H1 (cell line): ENCODE measurements at places on chromosomes 1 and 21. TPM values are rescaled to one million over a fixed set of nuclear protein-coding genes. Genes with fewer than 3 reads are reported as not detected.

- DNase-seq = peak; percentile 51
- H3K4me3 ChIP-seq = no peak overlapping the region
- H3K27me3 ChIP-seq = no peaks in the 10 kb centered on the region
- peaks cover 7% of the 10 kb centered on the region; the same call in 1 of the 2 replicates for H3K4me1 ChIP-seq
Observed at GRCh38 chr1:218494449-218494852, 149.3 kb downstream of the TGFB2 start.

DNA sequence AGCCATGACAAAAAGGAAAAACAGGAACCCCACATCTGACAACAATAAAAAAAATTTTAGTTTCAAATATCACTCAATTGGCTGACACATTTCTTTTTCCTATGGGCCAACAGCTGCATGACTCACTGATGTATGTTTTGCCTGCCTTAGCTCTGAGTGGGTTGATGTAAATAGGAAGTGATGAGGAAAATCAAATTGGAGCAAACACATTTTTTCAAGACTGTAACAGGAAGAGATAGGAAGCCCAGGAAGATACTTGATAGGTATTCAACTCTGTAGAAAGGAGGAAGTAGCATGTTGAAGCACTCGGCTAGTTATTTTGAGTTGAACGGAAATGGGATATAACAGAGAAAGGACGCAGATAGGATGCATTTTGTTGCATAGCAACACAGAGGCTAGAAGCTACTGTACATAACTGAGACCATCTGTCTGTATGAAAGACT is 168.0 kb upstream of the NR5A2 start:
- no peaks in the 10 kb centered on the region for H3K4me1 ChIP-seq
- H3K4me3 ChIP-seq = no peak overlapping the region
- H3K36me3 ChIP-seq = no peaks in the 10 kb centered on the region

- no peak for DNase-seq
- H3K4me1 ChIP-seq = no peaks in the 10 kb centered on the region
- H3K36me3 ChIP-seq = no peaks in the 10 kb centered on the region
- H3K27me3 ChIP-seq = no peaks in the 10 kb centered on the region
- H3K27ac ChIP-seq = no peak overlapping the region
- H3K4me3 ChIP-seq = no peak overlapping the region
Observed at GRCh38 chr1:213782941-213783672, 204.7 kb upstream of the PROX1 start.

GRCh38 chr21:24941316-24942185 is 665.7 kb downstream of the MRPL39 start:
- H3K36me3 ChIP-seq = no peaks in the 10 kb centered on the region
- peaks cover 4% of the 10 kb centered on the region for H3K4me1 ChIP-seq
- peak overlapping the region; percentile 13; the same call in 1 of the 2 replicates for H3K4me3 ChIP-seq
- DNase-seq = no peak
- no peak overlapping the region for H3K27ac ChIP-seq

- no peak overlapping the region for H3K27ac ChIP-seq
- H3K27me3 ChIP-seq = no peaks in the 10 kb centered on the region
- no peaks in the 10 kb centered on the region for H3K4me1 ChIP-seq
- no peaks in the 10 kb centered on the region for H3K36me3 ChIP-seq
- no peak overlapping the region for H3K4me3 ChIP-seq
Observed at GRCh38 chr1:26009796-26010447, 11.7 kb upstream of the EXTL1 start.

DNA sequence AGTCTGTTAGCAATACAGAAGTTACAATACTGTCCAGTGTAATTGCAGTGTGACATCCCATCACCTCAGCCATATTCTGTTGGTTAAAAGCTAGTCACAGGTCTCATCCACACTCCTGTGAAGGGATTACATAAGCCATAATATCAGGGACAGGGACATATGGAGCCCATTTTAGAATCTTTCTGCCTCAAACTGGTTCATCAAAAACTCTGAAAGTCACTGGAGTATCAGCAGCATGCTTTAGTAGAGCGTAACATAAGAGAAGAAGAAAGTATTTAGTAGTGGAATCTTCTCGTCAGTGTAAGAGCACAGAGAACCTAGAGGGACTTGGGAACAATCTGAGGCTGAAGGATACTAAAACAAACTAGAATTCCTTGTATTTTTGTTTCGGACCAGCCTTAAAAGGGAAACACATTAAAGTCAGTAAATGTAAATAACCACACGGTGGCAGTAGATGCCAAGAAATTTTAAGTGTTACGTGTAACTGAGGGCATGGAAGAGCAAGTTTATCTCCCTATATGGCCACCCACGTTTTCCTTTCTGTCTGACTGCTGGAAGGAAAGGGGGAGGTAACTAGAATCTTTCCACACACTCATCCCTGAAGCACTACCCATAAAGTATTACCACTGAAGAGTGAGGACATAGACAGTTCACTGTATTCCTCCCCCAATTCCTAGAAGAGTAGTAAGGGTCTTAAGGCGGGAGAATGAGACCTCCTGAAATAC is 41.6 kb upstream of the AGL start:
- H3K27me3 ChIP-seq = no peaks in the 10 kb centered on the region
- H3K36me3 ChIP-seq = no peaks in the 10 kb centered on the region
- peak; percentile 9 for DNase-seq
- no peaks in the 10 kb centered on the region for H3K4me1 ChIP-seq
- H3K27ac ChIP-seq = no peak overlapping the region

- peak overlapping the region; percentile 77 for H3K4me3 ChIP-seq
- H3K27me3 ChIP-seq = no peaks in the 10 kb centered on the region
- no peak for DNase-seq
- H3K36me3 ChIP-seq = peaks cover 5% of the 10 kb centered on the region
- H3K27ac ChIP-seq = no peak overlapping the region
Observed at GRCh38 chr1:6625584-6626149, 999 bp downstream of the THAP3 start.

GRCh38 chr1:23845163-23845562 is 19.9 kb upstream of the HMGCL start:
- no peak overlapping the region for H3K4me3 ChIP-seq
- no peaks in the 10 kb centered on the region for H3K4me1 ChIP-seq
- no peaks in the 10 kb centered on the region; the same call in 1 of the 2 replicates for H3K36me3 ChIP-seq
- no peak for DNase-seq
- H3K27me3 ChIP-seq = no peaks in the 10 kb centered on the region; the same call in 1 of the 2 replicates

DNA sequence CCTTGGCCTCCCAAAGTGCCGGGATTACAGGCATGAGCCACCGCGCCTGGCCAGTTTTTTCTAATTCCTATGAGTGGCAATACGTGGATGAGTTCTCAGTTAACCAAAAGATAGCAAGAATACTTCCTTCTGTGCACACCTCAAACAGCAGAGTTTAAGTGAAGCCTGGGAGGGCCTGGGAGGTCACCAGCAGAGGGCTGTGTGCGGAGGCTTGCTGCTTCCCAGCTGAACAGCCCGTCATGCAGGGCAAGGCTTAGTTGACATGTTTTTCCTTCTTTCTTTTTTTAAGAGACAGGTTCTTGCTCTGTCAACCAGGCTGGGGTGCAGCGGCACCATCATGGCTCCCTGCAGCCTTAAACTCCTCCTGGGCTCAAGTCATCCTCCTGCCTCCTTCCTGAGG is 17.8 kb downstream of the GNG4 start:
- H3K4me3 ChIP-seq = no peak overlapping the region
- H3K27ac ChIP-seq = no peak overlapping the region
- no peaks in the 10 kb centered on the region for H3K27me3 ChIP-seq
- DNase-seq = no peak
- H3K4me1 ChIP-seq = peaks cover 11% of the 10 kb centered on the region; the same call in 1 of the 2 replicates

GRCh38 chr1:55718758-55719671 is 503.9 kb upstream of the USP24 start:
- H3K27me3 ChIP-seq = no peaks in the 10 kb centered on the region
- 0 out of 2 replicates have a peak, but pooled peaks cover 2% of the 10 kb centered on the region for H3K36me3 ChIP-seq
- no peak overlapping the region for H3K4me3 ChIP-seq
- H3K27ac ChIP-seq = no peak overlapping the region

- peaks cover 4% of the 10 kb centered on the region for H3K4me1 ChIP-seq
- H3K27me3 ChIP-seq = no peaks in the 10 kb centered on the region
- no peak for DNase-seq
Observed at GRCh38 chr21:44005593-44005992, 6.5 kb upstream of the TRAPPC10 start.

GRCh38 chr1:27111626-27112573 is 43.0 kb downstream of the SLC9A1 start:
- no peak for DNase-seq
- no peak overlapping the region for H3K4me3 ChIP-seq
- H3K27ac ChIP-seq = no peak overlapping the region
- no peaks in the 10 kb centered on the region for H3K36me3 ChIP-seq
- no peaks in the 10 kb centered on the region for H3K4me1 ChIP-seq
- no peaks in the 10 kb centered on the region for H3K27me3 ChIP-seq

DNA sequence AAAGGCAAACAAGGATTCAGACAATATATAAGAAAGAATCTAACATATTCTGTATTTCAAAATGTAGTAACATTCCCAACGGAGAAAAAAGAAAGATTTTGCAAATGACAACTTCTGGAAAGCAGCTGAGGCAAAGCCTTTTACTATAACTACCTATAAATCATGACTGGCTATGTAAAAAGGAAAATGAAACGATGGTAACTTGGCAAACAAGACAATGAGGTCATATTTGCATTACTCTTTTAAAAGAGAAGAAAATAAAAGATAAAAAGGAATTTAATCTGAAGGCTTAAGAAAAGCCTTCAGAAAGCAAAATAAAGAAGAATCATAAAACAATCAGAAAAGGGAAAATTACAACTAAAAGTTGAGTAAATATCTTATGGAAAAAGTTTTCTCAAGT is 25.1 kb upstream of the ASPM start:
- no peaks in the 10 kb centered on the region for H3K4me1 ChIP-seq
- no peak for DNase-seq
- H3K27me3 ChIP-seq = no peaks in the 10 kb centered on the region
- H3K4me3 ChIP-seq = no peak overlapping the region
- no peak overlapping the region for H3K27ac ChIP-seq
- no peaks in the 10 kb centered on the region for H3K36me3 ChIP-seq

DCST1 gene
- not detected in 2 replicates for total RNA-seq

LYST gene
- 0.23 and 0.58 TPM in 2 replicates for total RNA-seq

CASZ1 gene
- 6.1 and 7.7 TPM in 2 replicates for total RNA-seq

CITED4 gene
- total RNA-seq = 16.0 and 16.3 TPM in 2 replicates

KLHDC7A gene
- 18.9 and 19.1 TPM in 2 replicates for total RNA-seq

LRRC8D gene
- total RNA-seq = 58.5 and 58.9 TPM in 2 replicates
